Activated T-cell treated with anti-CD3 and anti-CD28 coated beads, Interleukin-2, amount 50 U/mL, for 48 hours (primary cell): ENCODE measurements at places on chromosomes 13 and 19.

DNA sequence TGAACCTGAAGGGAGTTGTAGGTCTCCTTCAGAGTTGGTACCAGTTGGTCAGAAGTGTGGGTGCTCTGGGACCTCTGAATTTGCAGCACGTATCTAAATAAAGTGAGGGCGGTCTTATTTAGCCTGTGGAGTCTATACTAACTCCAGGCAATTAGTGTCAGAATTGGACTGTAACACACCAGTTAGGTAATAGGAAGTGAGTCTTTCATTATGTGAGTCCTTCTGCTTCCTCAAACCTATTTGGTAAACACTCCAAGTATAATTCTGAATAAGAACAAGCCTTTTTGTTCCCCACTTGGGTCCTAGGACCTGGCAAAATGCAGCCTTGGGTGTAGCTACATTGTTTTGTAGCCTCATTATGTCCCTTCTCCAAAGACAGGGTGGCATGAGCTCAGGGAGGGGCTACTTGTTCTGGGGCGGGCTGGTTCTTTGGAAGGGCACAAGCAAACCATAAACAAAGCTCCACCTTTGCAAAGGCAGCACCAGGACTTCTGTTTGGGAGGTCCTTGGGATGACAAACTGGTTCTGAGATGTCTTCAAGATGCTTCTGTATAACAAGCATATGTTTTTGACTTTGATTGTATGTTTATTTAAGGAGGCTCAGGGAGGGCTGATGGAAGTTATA, 418.0 kb downstream of the ZNF536 start:
- DNase-seq = no peak

DNA sequence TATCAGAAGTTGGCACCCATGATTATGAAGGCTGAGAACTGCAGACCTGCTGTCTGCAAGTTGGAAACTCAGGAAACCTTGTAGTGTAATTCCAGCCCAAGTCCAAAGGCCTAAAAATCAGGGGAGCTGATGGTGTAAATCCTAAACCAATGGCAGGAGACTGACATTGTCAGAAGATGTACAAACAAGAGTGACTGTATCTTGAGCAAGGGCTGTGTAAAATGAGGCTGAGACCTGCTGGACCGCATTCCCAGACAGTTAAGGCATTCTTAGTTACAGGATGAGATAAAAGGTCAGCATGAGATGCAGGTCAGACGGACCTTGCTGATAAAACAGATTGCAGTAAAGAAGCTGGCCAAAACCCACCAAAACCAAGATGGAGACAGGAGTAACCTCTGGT, 147.7 kb downstream of the COG6 start:
- no peak for DNase-seq

DNA sequence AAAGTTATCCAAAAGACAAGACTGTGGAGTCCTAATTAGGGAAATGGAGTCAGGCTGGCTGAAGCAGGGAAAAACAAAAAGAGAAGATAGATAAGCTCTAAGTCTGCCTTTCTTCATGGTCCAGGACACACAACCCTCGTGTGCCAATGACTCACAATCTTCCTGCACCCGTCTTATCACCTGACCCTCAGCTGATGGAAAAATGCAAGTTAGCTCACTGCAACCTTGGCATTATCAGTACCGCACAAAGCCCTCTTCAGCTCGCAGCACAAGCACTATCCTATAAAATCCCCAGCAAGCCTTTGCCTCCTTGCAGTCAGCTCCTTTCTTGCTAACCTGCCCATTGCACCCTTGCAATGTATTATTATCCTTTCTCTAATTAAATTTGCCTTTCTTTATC, 4.3 kb downstream of the OR7A5 start:
- DNase-seq = no peak

- DNase-seq = no peak
These were observed 25.7 kb upstream of the UBE2L5 start for GRCh38 chr13:30396434-30397075.

DNA sequence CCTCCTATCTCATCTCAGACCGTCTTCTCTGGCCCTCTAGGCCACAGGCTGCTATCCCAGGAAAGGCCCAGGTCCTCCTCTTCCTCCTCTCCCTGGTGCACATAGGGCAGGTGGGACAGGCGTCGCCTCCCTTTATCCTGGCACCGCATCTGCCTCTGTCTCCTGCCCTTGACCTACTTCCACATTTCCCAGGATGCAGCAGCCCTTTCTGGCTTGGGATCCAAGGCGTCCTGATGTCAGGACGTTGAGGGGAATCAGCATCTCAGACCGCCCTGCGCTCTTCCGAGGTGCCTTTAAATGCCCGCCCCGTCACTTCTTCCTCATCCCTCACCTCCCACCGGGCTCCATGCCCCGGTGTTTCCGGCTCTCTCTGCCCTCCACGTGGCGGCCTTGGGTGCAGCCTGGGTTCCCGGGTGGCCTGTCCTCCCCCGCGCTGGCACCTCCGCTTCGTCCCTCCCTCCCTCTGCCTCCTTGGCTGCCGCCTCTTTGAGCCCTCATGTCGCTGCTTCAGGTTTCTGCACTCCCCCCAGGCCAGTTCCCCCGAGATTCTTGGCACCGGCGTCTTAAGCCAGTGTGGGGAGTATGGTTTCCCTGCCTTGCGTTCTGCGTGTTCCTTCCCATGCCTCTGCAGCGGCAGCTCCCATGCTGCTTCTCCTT, 66.3 kb downstream of the KDM4B start:
- no peak for DNase-seq

DNA sequence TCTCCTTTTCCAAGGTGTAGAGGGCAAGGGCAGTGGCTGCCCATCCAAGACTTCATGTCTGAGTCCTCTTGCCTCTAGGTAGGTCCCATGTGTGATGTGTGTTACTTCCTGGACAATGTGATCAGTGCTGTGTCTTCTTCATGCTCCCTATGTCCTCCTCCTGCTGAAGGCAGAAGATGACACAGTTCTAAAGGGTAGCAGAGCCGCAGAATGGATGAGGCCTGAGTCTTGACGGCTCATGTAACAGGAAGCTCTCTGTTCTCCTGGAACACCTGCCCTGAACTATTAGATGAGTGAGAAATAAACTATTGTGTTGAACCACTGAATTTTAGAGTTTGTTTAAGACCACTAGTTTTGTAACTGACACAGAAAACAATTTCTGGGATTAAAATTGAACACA, 165.9 kb downstream of the NDFIP2 start:
- DNase-seq = no peak

- DNase-seq = no peak
These were observed 56.8 kb downstream of the TNFSF13B start for GRCh38 chr13:108326309-108326708.

DNA sequence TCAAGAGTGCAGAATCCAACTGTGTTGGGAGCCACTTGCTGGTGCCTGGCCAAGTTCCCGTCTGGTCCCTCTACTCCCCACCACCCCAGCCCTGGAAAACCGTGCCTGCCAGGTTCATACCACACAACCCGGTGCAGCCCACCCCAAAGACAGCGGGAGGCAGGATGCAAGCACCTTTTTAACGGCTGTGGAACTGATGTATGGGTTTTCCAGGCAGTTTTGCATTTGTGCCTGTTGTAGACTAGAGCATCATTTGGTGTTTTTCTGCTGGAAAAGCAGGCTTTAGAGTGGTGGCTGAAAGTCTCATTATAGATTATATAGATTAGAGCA, 13.5 kb downstream of the TFDP1 start:
- no peak for DNase-seq

DNA sequence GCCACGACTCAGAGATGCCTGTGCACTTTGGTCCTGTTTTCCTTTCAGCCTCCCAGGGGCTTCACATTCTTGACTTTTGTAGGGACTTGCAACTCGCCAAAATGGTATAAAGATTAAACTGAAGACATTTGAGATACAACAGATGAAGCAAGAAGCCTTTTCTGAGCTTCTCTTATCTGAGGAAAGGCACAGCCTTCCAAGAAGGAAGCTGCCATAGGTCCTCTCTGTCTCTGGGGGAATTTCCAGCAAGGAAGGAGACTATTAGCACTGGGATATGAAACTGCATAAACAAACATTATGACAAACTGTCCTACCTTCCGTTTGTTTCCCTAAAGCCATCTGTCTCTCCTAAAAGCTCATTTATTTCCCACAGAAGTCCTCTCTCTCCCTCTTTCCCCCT, 39.3 kb downstream of the TGDS start:
- DNase-seq = no peak

DNA sequence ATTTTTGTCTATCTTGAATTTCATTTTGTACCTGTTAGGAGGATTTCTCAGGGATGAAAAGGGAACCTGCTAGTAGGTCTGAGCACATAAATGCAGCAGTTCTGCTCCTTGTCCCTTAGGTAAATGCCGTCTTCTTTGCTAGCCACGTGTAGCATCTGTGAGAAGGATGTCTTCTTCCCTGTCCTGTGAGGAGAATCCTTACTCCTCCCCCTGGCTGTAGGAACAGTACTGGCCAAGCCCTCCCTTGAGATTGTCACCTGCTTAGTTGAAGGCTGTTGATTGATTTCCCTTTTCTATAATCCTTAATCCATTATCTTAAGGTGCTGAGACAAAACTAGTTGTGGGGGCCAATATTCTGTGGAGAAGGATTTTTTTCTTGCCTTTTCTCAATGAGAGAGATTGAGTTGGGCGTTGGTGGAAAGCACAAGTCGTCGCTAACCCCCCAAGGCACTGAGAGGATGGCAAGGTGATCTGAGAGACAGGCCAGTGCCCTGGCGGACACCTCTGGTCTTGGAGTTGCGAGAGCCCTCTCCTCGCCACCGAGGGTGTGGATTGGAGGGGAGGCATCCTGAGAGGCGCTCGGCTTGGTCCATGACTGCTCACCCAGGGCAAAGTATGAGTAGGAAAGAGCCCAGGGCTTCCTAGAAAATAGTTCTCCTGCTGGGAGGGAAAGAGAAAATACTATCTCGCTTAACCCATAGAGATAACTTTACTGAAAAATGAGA, 216.7 kb downstream of the ATP8A2 start:
- DNase-seq = no peak

GRCh38 chr19:21092109-21092508, 10.1 kb downstream of the ZNF714 start:
- no peak for DNase-seq

DNA sequence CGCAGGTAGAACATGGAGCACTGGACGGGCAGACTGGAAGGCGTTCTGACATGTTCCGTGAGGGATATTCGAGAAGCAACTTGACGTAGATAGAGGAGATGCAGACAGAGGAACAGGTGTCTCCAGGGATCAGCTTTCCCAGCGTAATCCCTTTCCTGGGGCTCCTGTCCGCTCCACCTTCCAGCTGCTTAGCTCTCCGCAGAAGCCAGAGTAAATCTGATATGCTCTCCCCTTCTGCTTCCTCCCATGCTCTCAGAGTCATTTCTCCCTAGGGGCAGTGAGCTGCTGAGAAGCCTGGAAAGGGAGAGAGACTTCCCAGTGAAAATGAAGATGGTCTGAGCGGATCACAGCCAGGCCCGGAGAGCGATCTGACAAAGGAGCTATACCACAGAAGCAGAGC, 23.0 kb upstream of the OLFM4 start:
- DNase-seq = no peak

DNA sequence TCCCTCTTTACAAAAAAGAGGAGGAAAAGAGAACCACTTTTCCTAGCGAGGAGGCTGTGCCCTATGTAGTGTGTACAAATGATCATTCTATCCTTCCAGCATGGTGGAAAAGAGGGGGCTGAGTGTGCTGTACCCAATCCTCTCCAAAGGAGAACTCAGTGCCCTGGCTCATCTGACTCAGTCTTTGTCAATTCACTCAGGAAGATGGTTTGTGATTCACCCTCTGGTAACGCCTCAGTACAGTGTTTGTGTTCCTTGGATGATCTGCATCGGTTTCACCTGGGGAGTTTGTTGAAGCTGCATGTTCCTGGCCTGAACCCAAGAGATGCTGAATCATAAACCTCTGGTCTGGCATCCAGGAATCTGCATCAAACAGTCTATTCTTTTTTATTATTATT, 18.3 kb upstream of the ENOX1 start:
- DNase-seq = peak; percentile 45

- no peak for DNase-seq
These were observed 158.1 kb downstream of the SUCLA2 start for GRCh38 chr13:47843005-47843404.

DNA sequence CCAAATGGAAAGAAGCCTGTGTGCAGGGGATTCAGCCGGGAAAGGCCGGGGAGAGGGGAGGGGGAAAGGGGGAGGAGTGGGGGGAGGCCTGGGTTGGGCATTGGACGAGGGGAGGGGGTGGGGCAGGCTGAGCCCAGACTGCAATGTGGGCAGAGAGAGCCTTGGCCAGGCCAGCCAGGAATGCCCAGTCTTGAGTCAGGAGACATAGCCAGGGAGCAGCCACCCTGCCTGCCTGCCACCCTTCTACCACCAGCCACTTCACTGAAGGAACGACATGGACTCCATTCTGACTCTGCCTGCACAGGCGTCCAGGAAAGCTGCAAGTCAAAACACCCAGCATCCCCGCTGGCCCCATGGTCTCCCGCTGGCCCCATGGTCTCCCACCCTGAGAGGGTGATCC, 498 bp downstream of the PROZ start:
- no peak for DNase-seq

- DNase-seq = no peak
These were observed 77.0 kb upstream of the TSC22D1 start for GRCh38 chr13:44652962-44653660.

- no peak for DNase-seq
These were observed 55.2 kb upstream of the UQCRFS1 start for GRCh38 chr19:29268103-29268502.

GRCh38 chr19:41206926-41207750, 11.9 kb upstream of the AXL start:
- DNase-seq = no peak

DNA sequence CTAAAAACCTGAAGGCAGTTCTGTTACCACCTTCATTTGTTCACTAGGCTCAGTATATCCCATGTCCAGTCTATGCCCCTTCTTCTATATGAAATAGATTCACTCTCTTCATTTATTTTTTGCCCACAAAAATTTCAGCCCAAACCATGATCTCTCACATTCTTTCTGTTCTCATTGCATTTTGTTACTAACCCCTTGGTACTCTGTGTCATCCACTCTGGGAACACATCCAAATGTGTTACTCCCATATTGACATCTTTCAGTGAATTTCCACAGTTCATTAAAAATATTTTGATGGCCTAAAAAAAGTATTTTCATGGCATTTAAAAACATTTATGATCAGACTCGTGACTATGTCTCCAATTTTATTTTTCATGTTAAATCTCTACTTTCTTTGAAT, 378.9 kb downstream of the SLITRK1 start:
- no peak for DNase-seq
